ENCODE measurements at places on chromosomes 4 and X. TPM values are rescaled to one million over a fixed set of nuclear protein-coding genes. Genes with fewer than 3 reads are reported as not detected.

- no peaks in the 10 kb centered on the region for H3K36me3 ChIP-seq
- H3K4me3 ChIP-seq, result no peak overlapping the region
- no peak overlapping the region for H3K27ac ChIP-seq
Measured at GRCh38 chr4:185870366-185870765, 58.4 kb upstream of the SORBS2 start.

DNA sequence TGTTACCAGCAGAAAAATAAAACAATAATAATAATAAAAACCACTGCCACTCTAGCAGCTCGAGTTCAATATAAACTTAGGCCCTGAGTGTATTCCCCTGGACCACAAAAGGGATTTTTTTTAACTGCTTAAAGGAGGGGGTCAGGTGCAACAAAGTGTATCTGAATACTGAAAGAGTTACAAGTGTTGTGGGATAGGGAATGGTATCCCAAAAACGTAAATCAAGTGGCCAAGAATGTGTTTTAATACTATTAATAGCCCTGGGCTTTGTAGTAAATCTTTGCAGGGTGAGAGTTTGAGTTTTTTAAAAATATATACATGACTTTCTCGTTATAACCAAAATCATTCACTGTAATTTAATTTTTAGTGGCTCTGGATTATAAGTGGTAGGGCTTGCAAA lies 860.1 kb upstream of the INTU start:
- no peaks in the 10 kb centered on the region for H3K4me1 ChIP-seq
- no peak for DNase-seq
- no peak overlapping the region for H3K27ac ChIP-seq
- no peaks in the 10 kb centered on the region for H3K36me3 ChIP-seq
- no peak overlapping the region for H3K4me3 ChIP-seq

GRCh38 chr4:185955826-185956543 lies 113.0 kb upstream of the TLR3 start:
- no peak overlapping the region for H3K27ac ChIP-seq
- H3K4me3 ChIP-seq, result no peak overlapping the region
- H3K4me1 ChIP-seq, result no peaks in the 10 kb centered on the region
- H3K36me3 ChIP-seq, result no peaks in the 10 kb centered on the region
- DNase-seq, result no peak

GRCh38 chrX:48580662-48581061 lies 6.4 kb downstream of the RBM3 start:
- H3K4me1 ChIP-seq, result peaks cover 8% of the 10 kb centered on the region
- H3K4me3 ChIP-seq, result no peak overlapping the region
- no peak for DNase-seq
- H3K36me3 ChIP-seq, result peaks cover 38% of the 10 kb centered on the region
- no peaks in the 10 kb centered on the region for H3K27me3 ChIP-seq

GRCh38 chr4:153045111-153045982 lies 109.2 kb downstream of the FHDC1 start:
- no peak overlapping the region for H3K4me3 ChIP-seq
- no peak for DNase-seq
- no peak overlapping the region for H3K27ac ChIP-seq
- H3K36me3 ChIP-seq, result no peaks in the 10 kb centered on the region
- no peaks in the 10 kb centered on the region for H3K4me1 ChIP-seq

DNA sequence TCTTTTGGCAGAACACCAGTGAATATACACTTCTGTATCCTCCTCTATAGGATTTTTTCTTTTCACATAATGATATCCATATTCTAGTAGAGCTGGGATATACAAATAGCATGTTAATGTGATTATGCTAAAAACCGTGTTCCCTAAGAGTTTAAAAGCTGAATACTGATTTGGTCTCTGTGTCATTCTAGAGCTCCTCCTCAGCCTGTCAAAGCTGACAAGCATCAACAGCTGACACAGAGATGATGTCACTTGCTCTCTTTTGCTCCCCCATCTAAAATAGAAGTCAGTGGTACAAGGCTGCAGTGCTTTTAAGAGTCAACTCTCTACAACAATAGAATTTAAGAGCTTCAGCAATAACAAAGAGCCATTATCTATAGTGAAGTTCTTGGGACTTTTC lies 17.1 kb upstream of the HERC3 start:
- no peak for DNase-seq
- no peaks in the 10 kb centered on the region for H3K4me1 ChIP-seq
- H3K4me3 ChIP-seq, result no peak overlapping the region
- H3K36me3 ChIP-seq, result no peaks in the 10 kb centered on the region
- H3K27me3 ChIP-seq, result no peaks in the 10 kb centered on the region

- H3K4me3 ChIP-seq, result peak overlapping the region; percentile 48
- no peaks in the 10 kb centered on the region for H3K36me3 ChIP-seq
- H3K27me3 ChIP-seq, result peaks cover 43% of the 10 kb centered on the region
Measured at GRCh38 chrX:125205918-125206665, 113.6 kb upstream of the TEX13C start.

- no peak overlapping the region for H3K27ac ChIP-seq
- no peaks in the 10 kb centered on the region for H3K36me3 ChIP-seq
- H3K27me3 ChIP-seq, result no peaks in the 10 kb centered on the region
Measured at GRCh38 chr4:118774989-118775388, 60.9 kb downstream of the SEC24D start.

DNA sequence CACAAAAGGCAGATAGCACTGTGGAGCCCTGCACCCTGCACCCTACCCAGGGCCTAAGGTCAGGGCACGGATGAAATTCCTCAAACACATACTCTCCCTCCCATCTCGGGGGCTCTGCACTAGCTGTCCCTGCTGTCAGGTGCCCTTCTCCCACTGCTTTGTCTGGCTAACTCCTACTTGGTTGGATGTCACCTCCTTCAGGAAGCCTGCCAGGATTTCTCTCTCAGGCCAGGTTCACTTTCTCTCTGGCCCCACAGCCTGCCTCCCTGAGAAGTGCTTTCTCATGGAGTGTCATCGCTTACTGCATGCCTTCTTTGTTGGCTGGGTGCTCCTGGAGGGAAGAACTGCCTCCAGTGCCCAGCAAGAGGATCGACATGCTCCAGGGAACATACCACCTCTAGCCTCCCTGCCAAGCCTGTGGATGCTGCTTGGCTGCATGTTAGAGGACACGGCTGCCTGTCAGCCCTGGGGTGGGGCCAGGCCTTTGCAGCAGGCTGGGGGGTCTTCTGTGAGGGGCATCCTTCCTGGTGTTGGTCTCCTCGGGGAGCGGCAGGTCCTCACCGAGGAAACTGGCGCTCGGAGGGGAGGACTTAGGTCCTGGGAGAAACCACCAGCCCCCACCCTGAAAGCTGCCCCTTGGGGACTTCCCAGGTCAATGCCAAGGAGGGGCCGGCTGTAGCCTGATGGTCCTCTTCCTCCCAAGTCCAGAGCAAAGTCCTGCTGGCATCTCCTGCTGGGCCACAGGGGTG lies 15.0 kb downstream of the ABLIM2 start:
- no peak overlapping the region for H3K4me3 ChIP-seq
- H3K4me1 ChIP-seq, result no peaks in the 10 kb centered on the region
- no peak overlapping the region for H3K27ac ChIP-seq
- DNase-seq, result no peak
- H3K36me3 ChIP-seq, result no peaks in the 10 kb centered on the region

DNA sequence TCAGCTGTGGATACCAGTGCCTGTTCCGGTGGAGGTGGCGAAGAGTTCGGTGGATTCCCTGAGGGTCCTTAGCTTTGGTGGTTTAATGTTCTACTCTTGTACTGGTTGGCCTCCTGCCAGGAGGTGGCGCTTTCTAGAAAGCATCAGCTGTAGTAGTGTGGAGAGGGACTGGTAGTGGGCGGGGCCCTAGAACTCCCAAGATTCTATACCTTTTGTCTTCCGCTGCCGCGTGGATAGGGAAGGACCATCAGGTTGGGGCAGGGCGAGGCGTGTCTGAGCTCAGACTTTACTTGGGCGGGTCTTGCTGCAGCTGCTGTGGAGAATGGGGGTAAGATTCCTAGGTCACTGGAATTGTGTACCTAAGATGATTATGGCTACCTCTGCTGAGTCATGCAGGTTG lies 390.3 kb downstream of the FAM47A start:
- H3K36me3 ChIP-seq, result no peaks in the 10 kb centered on the region
- H3K27ac ChIP-seq, result no peak overlapping the region
- DNase-seq, result no peak
- H3K4me1 ChIP-seq, result no peaks in the 10 kb centered on the region
- no peaks in the 10 kb centered on the region for H3K27me3 ChIP-seq

DNA sequence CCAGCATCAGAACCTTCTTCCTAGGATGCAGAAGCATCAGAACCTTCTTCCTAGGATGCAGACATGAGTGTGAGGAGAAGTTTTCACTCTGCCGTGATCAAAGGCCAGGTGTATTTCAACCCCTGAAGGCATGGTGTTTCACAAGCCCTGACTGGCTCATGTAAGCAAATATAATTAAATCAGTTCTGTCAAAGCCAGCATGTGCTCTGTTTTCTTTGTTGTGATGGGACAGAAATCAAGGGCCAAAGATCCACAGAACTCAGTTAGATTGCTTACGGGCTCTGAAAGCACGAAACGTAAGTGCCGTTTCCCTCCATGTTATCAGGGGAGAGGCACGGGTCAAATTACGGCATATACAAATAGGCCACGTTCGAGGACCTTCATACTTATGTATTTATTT lies 32.0 kb upstream of the CLDN24 start:
- no peaks in the 10 kb centered on the region for H3K36me3 ChIP-seq
- no peaks in the 10 kb centered on the region for H3K4me1 ChIP-seq
- DNase-seq, result no peak
- peaks cover 3% of the 10 kb centered on the region for H3K27me3 ChIP-seq
- no peak overlapping the region for H3K4me3 ChIP-seq
- no peak overlapping the region for H3K27ac ChIP-seq

- no peaks in the 10 kb centered on the region for H3K4me1 ChIP-seq
- no peaks in the 10 kb centered on the region for H3K36me3 ChIP-seq
- no peak for DNase-seq
- H3K4me3 ChIP-seq, result no peak overlapping the region
- no peaks in the 10 kb centered on the region for H3K27me3 ChIP-seq
Measured at GRCh38 chr4:123817025-123817688, 420.6 kb downstream of the SPRY1 start.

DNA sequence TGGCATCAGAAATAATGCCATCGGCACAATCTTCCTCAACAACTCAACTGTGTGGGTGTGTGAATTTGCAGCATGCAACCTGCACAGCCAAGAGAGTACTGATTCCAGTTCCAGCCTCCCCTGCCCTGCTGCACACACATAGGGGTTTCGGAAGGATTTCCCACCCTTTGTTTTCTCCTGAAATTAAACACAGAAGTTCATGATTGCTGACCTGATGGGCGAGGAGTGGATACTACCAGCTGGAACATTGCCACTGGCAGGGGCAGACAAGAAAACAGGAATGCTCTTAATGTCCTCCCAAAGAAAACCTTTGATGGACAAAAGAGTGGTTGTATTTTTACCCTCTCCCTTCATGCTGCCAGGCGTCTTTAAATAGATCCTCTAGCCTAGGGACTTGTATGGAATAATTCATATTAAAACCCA lies 4.8 kb downstream of the NDP start:
- H3K4me1 ChIP-seq, result peaks cover 4% of the 10 kb centered on the region
- no peaks in the 10 kb centered on the region for H3K36me3 ChIP-seq
- no peak overlapping the region for H3K4me3 ChIP-seq

DNA sequence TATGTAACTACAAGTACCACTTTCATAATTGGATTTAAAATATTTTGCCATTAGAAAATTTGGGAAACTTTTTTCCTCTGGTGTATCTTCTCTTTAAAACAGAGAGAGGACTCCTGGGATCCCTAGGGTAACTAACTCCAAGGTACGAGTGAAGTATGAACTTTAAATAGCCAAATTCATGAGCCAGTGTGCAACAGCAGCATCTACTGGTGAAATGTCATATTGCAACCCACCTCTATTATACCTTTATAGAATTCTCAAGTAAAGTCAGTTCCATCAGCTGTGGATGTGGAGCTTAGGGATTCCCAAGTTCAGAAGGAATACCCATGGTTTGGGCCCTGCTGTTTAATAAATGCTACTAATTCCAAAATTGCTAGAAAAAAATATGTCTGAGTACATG lies 282.7 kb upstream of the TAPT1 start:
- DNase-seq, result no peak
- H3K4me1 ChIP-seq, result no peaks in the 10 kb centered on the region
- H3K27ac ChIP-seq, result no peak overlapping the region
- H3K4me3 ChIP-seq, result no peak overlapping the region
- H3K36me3 ChIP-seq, result no peaks in the 10 kb centered on the region

DNA sequence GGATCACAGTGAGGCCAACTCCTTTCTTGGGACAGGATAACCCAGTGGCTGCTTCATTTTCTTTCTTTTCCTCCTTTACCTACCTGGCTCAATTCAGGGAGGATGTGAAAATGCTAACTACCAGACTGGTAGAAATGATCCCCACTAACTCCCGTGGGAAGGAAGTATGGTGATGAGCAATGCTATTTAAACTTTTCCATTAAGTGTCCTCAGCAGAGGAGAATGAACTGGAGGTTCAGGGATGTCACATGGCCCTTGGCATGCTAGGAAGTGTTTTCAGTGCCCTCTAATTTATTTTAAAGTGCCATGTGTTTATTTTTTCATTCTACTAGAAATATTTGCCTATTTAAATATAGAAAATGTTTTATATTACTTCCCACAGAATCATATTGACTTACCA lies 363.9 kb downstream of the PPP3CA start:
- no peak overlapping the region for H3K27ac ChIP-seq
- H3K36me3 ChIP-seq, result no peaks in the 10 kb centered on the region
- no peaks in the 10 kb centered on the region for H3K27me3 ChIP-seq

- H3K27me3 ChIP-seq, result peaks cover 10% of the 10 kb centered on the region
- no peaks in the 10 kb centered on the region for H3K4me1 ChIP-seq
- no peak for DNase-seq
- H3K36me3 ChIP-seq, result no peaks in the 10 kb centered on the region
Measured at GRCh38 chr4:53490965-53491622, 100.2 kb downstream of the LNX1 start.

GRCh38 chr4:186248643-186249042 lies 17.3 kb upstream of the F11 start:
- no peak overlapping the region for H3K27ac ChIP-seq
- peaks cover 4% of the 10 kb centered on the region for H3K36me3 ChIP-seq
- no peak overlapping the region for H3K4me3 ChIP-seq
- no peaks in the 10 kb centered on the region for H3K4me1 ChIP-seq

DNA sequence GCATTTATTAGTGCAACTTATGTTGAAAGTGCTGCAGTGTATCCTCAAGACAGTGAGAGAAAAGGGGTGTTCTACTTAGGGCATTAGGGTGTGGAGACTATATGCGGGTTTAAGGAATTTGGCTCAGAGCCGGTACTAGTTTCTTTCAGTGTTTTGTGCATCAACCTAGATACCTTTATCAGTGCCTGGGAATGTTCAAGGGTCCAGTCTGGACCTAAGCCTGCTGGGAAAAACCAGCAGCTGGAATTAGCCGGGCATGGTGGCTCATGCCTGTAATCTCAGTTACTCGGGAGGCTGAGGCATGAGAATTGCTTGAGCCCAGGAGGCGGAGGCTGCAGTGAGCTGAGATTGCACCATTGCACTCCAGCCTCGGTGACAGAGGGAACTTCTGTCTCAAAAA lies 7.4 kb downstream of the PHEX start:
- DNase-seq, result no peak
- no peaks in the 10 kb centered on the region for H3K27me3 ChIP-seq
- no peak overlapping the region for H3K27ac ChIP-seq
- H3K4me3 ChIP-seq, result no peak overlapping the region
- H3K4me1 ChIP-seq, result no peaks in the 10 kb centered on the region

The SCML2 gene
- 0.73 TPM for total RNA-seq

The LIN54 gene
- 12.1 TPM for total RNA-seq

The SSX3 gene
- total RNA-seq, result not detected

The KCND1 gene
- 2.7 TPM for total RNA-seq
